T-helper 2 cell (primary cell): ENCODE measurements at places on chromosomes 5 and 9.

- peak; percentile 32 for DNase-seq
Measured at GRCh38 chr5:36692791-36693763, 86.7 kb downstream of the SLC1A3 start.

- DNase-seq: no peak
Measured at GRCh38 chr9:76608575-76609273, 149.7 kb downstream of the GCNT1 start.

DNA sequence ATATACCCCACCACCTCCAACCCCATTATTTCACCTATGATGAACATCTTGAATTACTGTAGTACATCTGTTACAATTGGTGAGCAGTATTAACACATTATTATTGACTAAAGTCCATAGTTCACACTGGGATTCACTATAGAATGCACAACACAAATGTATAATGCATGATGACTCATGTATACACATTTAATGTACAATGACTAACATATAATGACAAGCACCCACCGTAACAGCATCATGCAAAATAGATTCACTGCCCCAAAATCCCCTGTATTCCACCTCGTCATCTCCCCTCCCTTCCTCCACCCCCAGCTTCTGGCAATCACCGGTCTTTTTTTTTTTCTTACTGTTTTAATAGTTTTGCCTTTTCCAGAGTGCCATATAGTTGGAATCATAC is 47.1 kb upstream of the NEK6 start:
- DNase-seq: no peak

GRCh38 chr5:149121145-149121544 is 20.1 kb upstream of the ABLIM3 start:
- DNase-seq: no peak

GRCh38 chr5:56814963-56815657 is at the start of gene MAP3K1:
MAP3K1 (plus strand) TSS chr5:56815549; CDS start chr5:56815574, 25 bp downstream.
- DNase-seq: peak; percentile 77

DNA sequence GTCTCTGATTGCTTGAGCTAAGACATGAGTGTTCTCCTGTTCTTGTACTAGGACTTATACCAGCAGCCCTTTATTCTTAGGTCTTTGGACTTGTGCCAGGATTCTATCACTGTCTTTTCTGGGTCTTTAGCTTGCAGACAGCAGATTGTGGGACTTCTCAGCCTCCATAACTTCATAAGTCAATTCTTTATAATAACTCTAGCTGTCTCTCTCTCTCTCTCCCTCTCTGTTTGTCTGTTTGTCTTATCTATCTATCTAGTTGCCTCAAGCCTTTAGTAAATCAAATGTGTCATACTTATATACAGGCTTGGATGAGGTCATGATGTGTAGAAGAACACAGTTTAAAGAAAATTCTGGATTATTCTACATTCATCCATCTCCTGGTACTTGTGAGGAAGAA is 11.5 kb upstream of the ANKRD55 start:
- no peak for DNase-seq

- no peak for DNase-seq
Measured at GRCh38 chr9:124220946-124221451, 36.8 kb upstream of the NEK6 start.

DNA sequence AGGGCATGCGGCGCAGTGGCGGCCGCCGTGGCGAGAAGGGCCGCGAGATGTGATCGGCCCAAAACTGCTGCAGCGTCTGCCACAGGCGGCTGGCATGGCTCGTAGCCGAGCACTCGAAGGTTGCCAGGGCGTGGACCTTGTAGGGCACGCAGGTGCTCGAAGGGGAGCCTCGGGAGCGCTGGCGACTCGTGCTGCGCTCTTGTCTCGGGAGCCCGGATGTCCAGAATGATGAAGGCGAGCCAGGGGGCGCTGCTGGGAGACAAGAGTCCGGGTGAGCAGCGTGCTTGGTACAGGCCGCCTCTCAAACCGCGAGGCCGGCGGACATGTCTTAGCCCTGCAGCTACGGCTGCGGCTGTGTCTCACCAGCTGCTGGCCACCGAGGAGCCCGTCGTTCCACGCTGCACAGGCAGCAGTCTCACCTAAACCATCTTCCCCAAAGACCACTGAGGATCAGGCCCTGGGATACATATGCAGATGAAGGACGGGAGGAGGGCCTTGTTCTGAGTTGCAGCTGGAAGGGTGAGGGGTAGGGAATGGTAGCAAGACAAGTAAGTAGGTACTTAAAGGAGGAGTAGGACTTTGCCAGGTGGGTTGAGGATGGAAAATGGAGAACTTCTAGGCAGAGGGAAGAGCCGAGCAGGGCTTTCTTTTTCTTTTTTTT is 1.7 kb downstream of the CBY3 start:
- peak; percentile 78 for DNase-seq

GRCh38 chr9:105510024-105510423 is 47.9 kb upstream of the FKTN start:
- no peak for DNase-seq

DNA sequence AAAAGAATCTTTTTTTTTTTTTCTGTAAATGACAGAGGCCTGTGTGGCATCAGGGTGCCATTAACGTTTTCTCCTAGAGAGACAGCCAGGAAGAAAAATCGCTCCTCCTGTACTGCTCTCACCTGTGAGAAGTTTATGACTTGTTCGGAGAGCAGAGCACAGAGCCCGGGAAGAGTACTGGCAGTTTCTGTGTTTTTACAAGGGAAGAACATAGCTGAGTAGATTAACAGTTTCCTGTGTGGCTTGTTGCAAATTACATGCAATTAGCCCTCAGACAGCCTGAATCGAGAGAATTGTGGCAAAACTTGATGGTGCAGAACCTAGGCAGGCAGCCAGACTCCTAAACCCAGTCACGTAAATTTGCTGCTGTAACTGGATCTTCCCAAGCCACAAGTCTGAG is 32.1 kb downstream of the PRKACG start:
- DNase-seq: no peak

DNA sequence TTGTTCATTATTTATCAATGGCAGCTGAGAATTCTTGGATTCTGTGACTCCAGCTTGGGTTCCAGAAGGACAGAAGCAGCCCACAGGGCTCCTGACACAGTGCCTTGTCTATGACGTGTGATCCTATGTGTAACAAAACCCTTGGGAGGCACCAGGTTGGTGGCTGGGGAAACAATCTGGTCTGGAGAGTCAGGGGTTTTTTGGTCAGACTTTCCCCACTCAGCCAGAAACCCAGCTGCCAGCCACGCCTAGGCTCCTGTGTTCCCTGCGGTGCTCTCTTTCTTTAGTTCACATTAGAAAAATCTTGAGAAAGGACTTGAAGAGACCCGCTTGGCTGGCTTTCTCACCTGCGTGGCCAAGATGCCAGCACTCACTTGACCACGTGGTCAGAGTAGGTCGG is 15.5 kb upstream of the ZBED3 start:
- DNase-seq: no peak

DNA sequence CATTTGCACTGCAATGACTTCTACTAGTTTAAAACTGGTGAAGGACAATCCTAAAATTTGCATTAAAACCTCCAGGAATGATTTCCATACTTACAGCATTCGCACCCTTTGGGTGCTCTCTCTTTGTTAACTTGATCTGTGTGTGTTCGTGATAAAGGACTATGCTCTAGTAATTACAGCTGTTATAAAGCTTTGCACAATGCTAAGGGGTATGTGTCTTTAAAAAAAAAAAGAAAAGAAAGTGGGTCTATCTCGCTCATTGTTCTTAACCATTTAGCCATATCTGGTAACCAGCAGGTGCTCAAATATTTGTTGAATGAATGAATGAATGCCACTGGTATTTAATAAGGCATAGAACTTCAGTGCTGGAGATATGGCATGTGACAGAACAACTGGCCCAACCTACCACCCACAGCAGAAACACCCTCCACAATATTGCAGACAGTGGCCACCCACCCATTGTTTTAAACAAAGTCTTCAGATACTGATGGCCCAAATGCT is 8.7 kb downstream of the TRIM36 start:
- DNase-seq: no peak

- no peak for DNase-seq
Measured at GRCh38 chr5:116098998-116099397, 14.2 kb downstream of the COMMD10 start.

GRCh38 chr9:111154081-111154562 is 115.9 kb upstream of the LPAR1 start:
- DNase-seq: no peak

GRCh38 chr5:68277431-68277830 is 61.9 kb downstream of the PIK3R1 start:
- DNase-seq: no peak

DNA sequence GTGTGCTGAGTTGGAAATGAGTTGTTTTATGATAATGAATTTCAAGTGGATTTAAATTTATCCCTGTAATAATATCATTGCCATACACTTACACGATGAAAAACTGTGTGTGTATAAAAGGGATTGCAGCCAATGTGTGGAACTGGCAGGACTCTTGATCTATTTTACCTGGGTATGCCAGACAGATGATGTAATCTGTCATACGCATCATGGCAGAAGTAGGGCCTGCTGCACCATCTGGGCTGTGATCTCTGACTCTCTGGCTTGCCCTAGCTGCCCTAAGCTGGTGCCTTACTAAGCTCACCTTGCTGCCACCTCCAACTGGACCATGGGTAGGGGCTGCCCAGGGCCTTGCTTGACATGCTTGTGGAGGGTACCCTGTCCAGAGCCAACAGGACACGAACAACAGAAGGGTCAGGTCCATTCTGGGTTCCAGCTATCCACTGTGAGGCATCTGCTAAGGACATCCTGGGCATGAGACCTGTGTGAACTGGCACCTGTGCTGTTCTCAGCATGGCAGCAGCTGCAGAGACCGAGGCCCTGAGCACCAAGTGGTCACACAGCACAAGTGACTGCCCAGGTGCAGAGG is 184.2 kb downstream of the FSTL4 start:
- no peak for DNase-seq

GRCh38 chr5:176578391-176578808 is 29.3 kb downstream of the CDHR2 start:
- DNase-seq: no peak

GRCh38 chr5:172008689-172009141 is 2.3 kb upstream of the FBXW11 start:
- no peak for DNase-seq

DNA sequence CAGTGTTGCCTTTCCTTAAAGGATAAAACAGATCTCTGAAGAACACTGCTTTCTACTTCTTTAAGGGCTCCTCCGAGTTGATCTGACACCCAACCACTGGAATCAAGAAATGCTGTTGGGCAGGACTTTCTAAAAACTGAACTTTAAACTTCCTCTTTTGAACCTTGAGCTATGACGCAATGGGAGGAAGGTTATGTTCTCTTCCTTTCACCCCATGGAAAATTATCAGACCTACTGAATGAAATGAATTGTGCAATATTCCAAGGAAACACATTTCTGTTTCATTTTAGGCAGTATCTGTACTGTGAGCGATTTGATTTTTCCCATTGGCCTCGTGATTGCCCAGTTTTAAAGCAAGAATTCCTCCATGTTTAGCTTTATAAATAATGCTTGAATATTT is 206.0 kb upstream of the PRR16 start:
- DNase-seq: no peak

DNA sequence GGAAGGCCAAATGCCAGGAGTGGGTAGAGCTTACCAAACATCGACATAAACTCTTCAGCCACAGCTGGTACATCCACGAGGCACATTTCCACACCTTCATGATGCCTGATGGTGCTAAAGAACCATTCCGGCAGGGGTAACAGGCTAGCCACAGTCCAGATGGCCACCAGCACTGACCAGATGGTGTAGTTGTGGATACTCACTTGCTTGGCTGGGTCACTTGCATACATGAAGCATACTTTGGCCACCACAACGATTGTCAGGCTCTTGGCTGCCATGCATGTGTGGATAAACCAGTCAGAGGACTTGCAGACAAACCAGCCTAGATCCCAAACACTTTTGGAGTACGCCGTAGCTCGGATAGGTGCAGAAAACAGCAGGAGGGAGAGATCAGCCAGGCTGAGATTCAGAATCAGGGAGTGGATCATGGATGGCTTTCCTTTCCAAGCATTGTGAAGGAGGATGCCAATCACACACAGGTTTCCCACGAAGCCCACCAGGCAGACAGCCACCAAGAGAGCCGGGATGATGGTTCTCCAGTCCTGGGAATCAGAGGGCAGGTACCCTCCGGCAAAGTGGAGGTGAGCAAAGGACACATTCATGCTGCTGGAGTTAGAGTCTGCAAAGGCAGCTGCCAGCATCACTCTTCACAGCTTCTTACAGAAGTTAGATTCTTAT is 378 bp downstream of the GPR151 start:
- no peak for DNase-seq

DNA sequence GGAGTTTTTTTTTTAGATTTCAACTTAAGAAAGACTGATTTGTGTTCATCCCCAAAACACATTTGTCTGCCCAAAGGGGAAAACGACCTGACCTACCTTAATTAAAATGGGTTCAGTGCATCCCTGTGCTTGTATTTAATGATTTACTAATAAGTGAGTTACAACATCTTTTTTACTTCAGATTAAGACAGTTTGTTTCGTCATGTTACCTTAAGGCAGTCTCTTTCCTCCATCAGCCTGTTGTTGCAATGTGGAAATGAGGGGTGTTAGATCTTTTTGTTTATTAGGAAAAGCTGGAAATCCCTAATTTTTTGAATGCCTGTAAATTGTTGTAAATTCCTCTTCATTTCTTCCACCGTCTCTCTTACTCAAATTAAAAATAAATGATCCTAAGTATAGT is 177.5 kb downstream of the GDNF start:
- no peak for DNase-seq

- DNase-seq: no peak
Measured at GRCh38 chr9:83623679-83624076, 735 bp downstream of the IDNK start.

- DNase-seq: peak; percentile 39
Measured at GRCh38 chr5:119274767-119275130, 81.1 kb upstream of the TNFAIP8 start.

GRCh38 chr9:33159777-33160127 is 7.4 kb downstream of the B4GALT1 start:
- peak; percentile 85 for DNase-seq

DNA sequence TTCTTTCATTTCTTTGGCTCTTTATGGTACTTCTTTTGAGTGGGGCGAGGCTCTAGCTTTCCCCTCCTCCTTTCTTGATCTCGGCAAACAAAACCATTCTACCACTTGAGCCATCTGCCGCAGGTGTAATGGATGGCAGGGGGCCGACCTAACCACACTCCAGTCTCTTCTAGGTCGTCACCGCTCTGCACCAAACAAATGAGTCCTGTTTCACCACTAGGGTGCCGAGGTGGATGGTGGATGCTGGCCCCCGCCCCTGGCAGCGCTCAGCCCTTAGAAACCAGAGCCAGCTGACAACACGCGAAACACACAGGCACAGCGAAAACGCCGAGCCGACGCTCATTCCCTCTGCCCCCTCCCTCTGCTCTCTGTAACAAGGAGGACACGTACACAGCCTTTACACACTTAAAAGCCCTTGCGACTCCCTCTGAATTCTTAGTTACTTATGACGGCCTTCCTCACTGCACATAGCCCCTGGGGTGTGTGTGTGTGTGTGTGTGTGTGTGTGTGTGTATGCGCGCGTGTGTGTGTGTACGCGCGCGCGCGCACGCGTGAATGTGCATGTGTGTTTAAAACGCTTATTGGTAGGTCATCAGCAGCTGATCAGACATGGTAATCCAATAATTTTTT is 199.4 kb downstream of the MEF2C start:
- no peak for DNase-seq

- DNase-seq: no peak
Measured at GRCh38 chr5:87900419-87900818, 368.2 kb downstream of the TMEM161B start.

GRCh38 chr9:9498846-9499245 is 1114.0 kb downstream of the PTPRD start:
- DNase-seq: no peak
